Progenitor cell of endocrine pancreas (in vitro differentiated cells): ENCODE measurements at places on chromosomes 11 and 22. TPM values are rescaled to one million over a fixed set of nuclear protein-coding genes. Genes with fewer than 3 reads are reported as not detected.

- DNase-seq, result no peak
Measured at GRCh38 chr11:129324533-129325175, 51.0 kb upstream of the BARX2 start.

- DNase-seq, result no peak
Measured at GRCh38 chr11:36027731-36028130, 83.9 kb downstream of the LDLRAD3 start.

GRCh38 chr22:27032091-27032761, 374.8 kb downstream of the MIAT start:
- no peak for DNase-seq

- DNase-seq, result no peak
Measured at GRCh38 chr22:27345691-27346090, 455.9 kb downstream of the MN1 start.

SMIM35 gene
- not detected in 2 replicates for total RNA-seq

DNA sequence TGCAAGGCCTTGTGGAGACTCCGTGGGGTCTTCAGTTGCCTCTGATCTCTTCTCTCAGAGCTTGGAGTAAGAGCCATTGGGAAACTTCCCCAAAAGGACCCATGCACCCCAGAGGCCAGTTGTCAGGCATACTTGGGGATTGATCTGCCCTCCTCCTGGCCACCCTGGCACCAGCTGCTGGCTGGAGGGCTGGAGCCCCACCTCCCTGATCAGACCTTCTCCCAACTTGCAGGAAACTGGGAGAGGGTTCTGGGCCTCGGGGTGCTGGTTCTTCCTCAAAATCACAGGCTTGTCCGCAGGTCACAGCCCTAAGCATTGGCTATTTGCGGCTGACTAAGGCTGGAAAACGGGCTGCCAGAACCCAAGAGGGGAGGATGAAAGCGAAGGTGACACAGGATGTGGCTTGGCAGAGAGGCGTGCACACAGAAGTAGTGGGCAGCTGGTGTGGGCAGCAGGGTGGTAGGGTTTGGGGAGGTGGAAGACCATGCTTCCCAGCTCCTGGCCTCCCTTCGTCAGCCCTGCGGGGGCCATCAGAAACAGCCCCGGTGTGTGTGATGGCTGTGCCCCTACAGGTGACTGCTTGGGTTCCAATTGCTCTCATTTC, 1.3 kb upstream of the DGKZ start:
- DNase-seq, result no peak

- DNase-seq, result no peak
Measured at GRCh38 chr11:34105957-34106504, 602 bp downstream of the NAT10 start.

DNA sequence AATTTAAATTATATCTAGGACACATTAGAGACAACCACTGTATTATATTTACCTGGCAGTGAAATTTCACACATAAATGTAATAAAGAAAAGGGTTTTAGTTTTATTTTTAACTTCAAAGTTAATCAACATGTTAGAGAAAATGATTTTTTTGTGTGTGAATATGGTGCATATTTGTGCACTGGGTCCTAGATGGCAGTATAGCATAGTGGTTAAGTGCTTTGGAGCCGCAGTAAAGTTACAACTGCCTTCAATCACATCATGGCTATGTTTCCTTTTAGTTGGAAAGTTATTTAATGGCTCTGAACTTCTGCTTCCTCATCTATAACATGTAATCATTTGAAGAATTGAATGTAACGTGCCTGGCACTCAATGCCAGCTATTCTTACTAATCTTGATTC, 108.9 kb upstream of the DDI1 start:
- no peak for DNase-seq

SLN gene
- 0.67 TPM in 1 of 2 replicates, not detected in the other for total RNA-seq

NPAS4 gene
- not detected in 2 replicates for total RNA-seq

HPX gene
- 2.5 and 6.1 TPM in 2 replicates for total RNA-seq

TECTA gene
- 2.0 and 2.3 TPM in 2 replicates for total RNA-seq

DNA sequence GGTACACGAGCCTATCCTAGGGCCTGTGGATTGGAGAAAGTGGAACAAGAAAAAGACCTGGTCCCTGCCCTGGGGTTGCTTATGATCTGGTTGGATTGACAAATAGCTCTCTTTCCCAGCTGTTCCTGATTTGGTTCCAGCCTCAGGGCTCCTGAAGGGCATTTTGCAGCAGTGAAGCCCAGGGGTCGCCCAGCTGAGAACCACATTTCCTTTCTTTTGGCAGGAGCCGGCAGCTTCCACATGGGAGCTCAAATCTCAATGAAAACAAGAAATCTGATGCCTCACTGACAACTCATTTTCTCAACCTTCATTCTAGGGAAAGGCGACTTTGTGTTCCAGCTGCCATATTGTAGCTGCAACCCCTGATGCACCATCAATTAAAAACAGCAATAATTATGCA, 140.6 kb upstream of the CADM1 start:
- DNase-seq, result no peak

CFAP68 gene
- 25.7 and 28.4 TPM in 2 replicates for total RNA-seq

DNA sequence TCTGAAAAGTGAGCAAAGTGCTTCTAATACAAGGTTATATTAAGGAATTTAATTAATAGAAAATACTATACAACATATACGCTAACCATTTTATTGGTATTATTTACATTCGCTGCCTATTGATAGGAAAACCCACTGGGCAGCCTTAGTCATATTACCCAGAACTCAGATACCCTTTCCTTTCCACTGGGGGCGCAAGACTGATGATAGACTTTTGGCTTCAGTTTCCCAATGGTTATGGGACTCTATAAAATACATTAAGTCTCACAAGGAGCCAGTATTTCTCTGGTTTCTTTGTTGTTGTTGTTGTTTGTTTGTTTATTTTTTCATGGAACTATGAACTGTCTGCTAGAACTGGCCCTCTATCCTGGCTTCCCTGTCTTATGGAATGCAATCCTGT, 471.1 kb upstream of the KIRREL3 start:
- DNase-seq, result no peak

GRCh38 chr22:27292542-27293299, 508.8 kb downstream of the MN1 start:
- DNase-seq, result no peak

DNA sequence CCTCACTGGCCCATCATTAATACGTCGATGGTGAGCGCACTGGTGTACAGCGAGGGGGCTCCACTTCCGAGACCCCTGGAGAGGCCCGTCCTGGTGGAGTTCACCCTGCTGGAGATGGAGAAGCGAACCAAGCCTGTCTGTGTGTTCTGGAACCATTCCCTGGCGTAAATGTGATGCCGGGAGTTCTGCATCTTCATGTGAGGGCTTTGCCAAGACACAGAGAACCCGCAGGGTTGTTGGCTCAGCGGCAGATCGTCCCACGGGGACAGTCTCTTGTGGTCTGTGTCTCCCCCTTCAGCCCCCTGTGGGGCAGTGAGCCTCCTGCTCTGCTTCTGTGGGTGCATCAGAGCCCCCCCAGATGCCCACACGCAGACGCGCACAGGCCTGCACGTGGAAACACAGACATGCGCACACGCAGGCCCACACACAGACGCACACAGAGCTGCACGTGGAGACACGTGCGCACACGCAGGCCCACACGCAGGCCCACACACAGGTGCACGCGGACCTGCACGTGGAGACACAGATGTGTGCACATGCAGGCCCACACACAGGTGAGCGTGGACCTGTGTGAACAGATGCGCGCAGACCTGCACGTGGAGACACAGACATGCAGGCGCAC, 55.8 kb upstream of the PRODH start:
- DNase-seq, result no peak

GRCh38 chr11:33530815-33531214, 169.8 kb downstream of the C11orf91 start:
- no peak for DNase-seq

DNA sequence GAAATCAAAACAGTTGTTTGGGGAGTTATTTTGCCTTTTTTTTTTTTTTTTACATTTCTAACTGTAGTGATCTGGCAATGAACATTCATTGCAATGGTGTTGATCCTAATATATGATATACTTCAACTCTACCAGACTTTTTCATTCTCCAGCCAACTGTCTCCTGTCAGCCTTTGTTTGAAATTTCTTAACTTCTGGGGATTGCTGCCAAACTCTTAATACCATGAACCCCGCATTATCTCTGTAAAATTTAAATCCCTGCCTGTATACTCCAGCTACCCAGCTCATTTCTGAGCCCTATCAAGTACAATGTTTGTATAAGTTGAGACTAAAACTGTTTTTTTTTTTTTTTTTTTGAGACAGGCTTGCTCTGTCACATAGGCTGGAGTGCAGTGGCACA, 280.7 kb downstream of the TTC28 start:
- no peak for DNase-seq

DNA sequence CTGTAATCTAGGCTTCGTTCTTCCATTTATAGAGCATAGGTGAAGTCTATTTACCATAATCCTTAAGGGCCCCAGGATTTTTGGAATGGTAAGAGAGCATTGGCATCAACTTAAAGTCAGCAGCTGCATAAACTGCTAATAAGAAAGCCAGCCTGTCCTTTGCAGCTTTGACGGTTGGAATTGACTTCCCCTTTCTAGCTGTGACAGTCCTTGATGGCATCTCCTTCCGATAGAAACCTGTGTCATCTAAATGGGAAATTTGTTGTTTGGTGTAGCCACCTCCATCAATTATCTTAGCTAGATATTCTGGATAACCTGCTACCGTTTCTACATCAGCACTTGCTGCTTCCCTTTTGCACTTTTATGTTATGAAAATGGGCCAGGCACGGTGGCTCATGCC, 58.0 kb upstream of the GLYATL1B start:
- no peak for DNase-seq

- no peak for DNase-seq
Measured at GRCh38 chr11:122234257-122234656, 118.2 kb upstream of the BLID start.

DNA sequence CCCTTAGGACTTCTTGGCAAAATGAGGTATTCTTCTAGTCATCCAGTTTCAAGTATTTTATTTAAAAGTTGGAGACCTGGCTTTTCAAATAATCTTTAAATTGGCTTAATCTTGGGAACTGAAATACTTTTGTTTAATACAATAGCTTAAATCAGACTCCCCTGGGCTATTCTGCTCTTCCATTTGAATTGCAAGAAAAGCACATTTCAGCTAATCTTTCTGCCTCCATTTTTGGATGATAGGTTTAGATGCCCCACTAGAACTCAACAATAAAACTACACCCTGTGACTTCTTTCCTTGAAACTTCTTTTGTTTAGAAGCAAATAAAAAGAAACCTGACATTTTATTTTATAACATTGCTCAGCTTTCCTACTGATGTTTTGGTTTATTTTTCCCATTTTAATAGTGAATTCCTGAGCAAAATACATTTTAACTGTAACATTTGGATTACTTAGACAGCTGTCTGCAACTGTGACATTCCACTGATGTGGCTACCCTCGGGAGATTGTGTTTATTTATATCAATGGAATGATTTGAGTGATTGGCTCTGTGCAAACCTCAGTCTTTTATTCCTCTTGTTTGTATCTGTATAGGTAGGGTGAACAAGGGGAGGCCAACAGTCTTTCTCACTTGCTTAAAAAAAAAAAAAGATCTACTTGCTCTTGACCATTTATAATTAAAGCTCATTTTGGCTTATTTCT, 1045.8 kb upstream of the CNTN5 start:
- DNase-seq, result no peak

MRGPRX1 gene
- total RNA-seq, result not detected in 2 replicates

TRIM68 gene
- total RNA-seq, result 18.1 and 18.7 TPM in 2 replicates

HBB gene
- total RNA-seq, result not detected in 2 replicates

SCN4B gene
- 0.16 TPM in 1 of 2 replicates, not detected in the other for total RNA-seq

KCNJ5 gene
- 0.78 and 1.1 TPM in 2 replicates for total RNA-seq

DNA sequence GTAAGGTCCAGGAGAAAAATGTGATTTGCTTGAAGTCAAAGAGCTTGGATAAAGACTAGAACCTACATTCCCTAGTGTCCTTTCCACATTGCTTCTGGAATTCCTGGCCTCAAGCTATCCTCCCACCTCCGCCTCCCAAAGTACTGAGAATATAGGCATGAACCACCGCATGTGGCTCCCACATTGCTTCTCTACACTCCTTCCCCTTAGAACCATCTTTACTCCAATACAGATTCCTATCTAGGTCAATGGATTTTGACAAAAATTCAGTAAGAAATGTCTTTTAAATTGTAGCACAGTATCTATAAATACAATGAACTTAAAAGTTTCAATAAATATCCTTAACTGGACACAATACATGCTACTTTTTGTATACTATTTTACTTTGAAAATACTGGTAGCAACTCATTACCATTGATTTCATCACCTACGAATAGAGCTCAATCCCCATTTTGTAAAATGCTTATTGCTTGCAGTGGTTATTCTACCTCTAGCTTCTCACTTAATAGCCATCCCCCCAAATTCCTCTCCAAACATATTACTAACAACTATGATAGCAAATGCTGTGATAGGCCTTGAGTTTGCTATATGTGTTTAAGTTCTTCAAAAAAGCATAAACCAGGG, 53.4 kb downstream of the GAB2 start:
- no peak for DNase-seq

LSP1 gene
- not detected in 2 replicates for total RNA-seq

- DNase-seq, result no peak
Measured at GRCh38 chr11:66495401-66495854, 15.0 kb upstream of the BBS1 start.

DNA sequence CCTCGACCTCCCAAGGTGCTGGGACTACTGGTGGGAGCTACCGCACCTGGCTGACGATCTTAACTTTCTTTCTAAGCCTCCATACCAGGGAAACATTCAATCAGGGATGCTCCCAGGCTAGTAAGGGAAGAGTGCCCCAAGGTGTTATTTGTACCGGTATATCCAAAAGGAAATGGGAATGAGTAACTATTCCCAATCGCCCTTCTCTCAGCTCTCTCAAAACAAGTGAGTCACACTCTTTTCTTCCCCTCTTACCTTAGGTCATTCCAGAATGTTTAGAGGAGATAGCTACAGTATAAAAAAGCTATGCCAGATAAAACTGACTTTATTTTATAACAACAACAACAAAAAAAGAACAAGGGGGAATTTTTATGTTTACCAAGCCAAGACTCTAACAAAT, 13.7 kb downstream of the DCDC1 start:
- no peak for DNase-seq

MUC5AC gene
- 0.02 TPM in 1 of 2 replicates, not detected in the other for total RNA-seq

TYR gene
- total RNA-seq, result not detected in 2 replicates

- no peak for DNase-seq
Measured at GRCh38 chr11:75504501-75504900, 21.2 kb downstream of the GDPD5 start.

DNA sequence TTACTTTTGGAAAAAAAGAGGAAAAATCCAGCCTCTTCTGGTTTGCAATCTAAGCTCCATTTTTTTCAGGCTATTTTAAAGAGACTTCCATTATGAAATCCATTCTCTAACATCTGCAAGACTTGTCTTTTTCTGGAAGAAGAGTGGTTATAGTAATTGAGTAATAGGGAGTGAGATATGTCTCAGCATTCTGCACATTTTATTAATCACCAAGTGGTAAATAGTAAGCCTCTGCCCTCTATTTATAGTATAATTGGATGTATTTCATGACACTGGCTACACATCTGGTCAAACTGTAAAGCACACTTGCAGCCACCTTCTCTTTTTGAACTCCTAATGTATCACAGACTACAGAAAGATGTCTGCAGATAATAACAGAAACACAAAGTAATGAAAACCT, 391.1 kb downstream of the ETS1 start:
- no peak for DNase-seq

DNA sequence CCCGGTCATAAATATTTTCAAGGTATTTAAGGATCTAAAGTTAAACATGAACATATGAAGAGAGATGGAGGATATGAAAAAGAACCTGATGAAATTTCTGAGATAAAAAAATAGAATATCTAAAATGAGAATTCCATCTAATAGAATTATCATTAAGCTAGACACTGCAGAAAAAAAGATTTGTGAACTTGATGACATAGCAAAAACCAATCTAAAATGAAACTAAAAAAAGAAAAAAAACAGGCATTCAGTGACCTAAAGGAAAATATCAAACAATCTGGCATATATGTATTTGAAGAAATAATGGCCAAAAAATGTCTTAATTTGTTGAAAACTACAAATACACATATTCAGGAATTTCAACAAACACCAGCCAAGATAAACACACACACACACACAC, 81.6 kb upstream of the ZC3H12C start:
- no peak for DNase-seq
